Stimulated activated CD8-positive, alpha-beta memory T cell treated with anti-CD3 and anti-CD28 coated beads, Interleukin-4, amount 100 ng/mL, for 1 hour (primary cell): ENCODE measurements at places on chromosomes 16 and 17.

- DNase-seq = no peak
These were observed 121.0 kb downstream of the C16orf95 start for GRCh38 chr16:87196231-87196630.

- no peak for DNase-seq
These were observed 94.5 kb downstream of the METRNL start for GRCh38 chr17:83173914-83174361.

- DNase-seq = no peak
These were observed 5.7 kb upstream of the KRT13 start for GRCh38 chr17:41511116-41511515.

GRCh38 chr17:11601661-11602060 is 3.4 kb downstream of the DNAH9 start:
- DNase-seq = no peak

- no peak for DNase-seq
These were observed 80.3 kb downstream of the FTO start for GRCh38 chr16:53784291-53784690.
